ENCODE measurements at places on chromosomes 12 and 14.
A peak's percentile ranks its signal among the peaks of the same experiment; 100 is the strongest.

DNA sequence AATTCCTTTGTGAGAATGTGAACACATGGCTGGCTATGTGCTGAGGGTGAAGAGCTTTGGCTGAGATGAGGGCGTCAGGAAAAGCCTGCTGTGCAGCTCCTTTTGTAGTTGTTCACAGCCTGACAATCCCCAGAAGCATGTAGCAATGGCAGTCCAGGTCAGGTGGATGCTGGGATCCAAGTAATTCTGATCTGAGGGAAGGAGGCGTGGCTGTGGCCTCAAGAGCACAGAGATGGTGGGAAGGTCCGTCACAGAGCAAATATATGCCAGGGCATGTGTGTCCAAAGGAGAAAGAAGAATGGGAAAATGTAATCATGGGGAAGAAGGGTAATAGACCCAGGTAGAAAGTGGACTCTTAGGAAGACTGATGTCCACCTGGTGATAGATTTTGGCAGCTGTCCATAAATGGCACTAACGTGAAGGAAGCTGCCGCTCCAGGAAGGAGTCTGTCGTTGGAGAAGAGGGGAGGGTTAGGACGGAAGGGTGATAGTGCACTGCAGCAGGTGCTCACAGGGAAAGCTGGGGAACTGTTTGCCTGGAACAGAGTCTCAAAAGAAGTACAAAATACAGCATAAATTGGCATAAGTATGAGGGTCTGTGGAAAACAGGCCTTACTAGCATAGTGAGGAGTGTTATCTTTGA lies 13.8 kb downstream of the MGST1 start:
- no peak overlapping the region for H3K4me3 ChIP-seq
- H3K4me1 ChIP-seq = no peaks in the 10 kb centered on the region
- no peak for DNase-seq
- no peak overlapping the region for H3K27ac ChIP-seq
- no peaks in the 10 kb centered on the region for H3K36me3 ChIP-seq

- peaks cover 54% of the 10 kb centered on the region for H3K36me3 ChIP-seq
- no peaks in the 10 kb centered on the region for H3K27me3 ChIP-seq
- H3K27ac ChIP-seq = peak overlapping the region; percentile 92
- H3K4me3 ChIP-seq = peak overlapping the region; percentile 69
- DNase-seq = peak; percentile 93
Measured at GRCh38 chr12:124466216-124467128, 100.9 kb downstream of the NCOR2 start.

- no peak overlapping the region for H3K27ac ChIP-seq
- no peaks in the 10 kb centered on the region for H3K27me3 ChIP-seq
- no peaks in the 10 kb centered on the region for H3K36me3 ChIP-seq
- H3K4me3 ChIP-seq = no peak overlapping the region
- no peak for DNase-seq
- H3K4me1 ChIP-seq = peaks cover 46% of the 10 kb centered on the region
Measured at GRCh38 chr12:110694330-110694901, 5.5 kb upstream of the HVCN1 start.

- H3K27me3 ChIP-seq = no peaks in the 10 kb centered on the region
- no peak for DNase-seq
- no peak overlapping the region for H3K27ac ChIP-seq
- no peaks in the 10 kb centered on the region for H3K4me1 ChIP-seq
- H3K4me3 ChIP-seq = no peak overlapping the region
- no peaks in the 10 kb centered on the region for H3K36me3 ChIP-seq
Measured at GRCh38 chr12:43571885-43572284, 19.9 kb upstream of the ADAMTS20 start.

GRCh38 chr14:47257013-47257412 lies 418.4 kb downstream of the MDGA2 start:
- H3K27me3 ChIP-seq = no peaks in the 10 kb centered on the region
- no peaks in the 10 kb centered on the region for H3K36me3 ChIP-seq
- H3K4me3 ChIP-seq = no peak overlapping the region
- H3K27ac ChIP-seq = no peak overlapping the region

DNA sequence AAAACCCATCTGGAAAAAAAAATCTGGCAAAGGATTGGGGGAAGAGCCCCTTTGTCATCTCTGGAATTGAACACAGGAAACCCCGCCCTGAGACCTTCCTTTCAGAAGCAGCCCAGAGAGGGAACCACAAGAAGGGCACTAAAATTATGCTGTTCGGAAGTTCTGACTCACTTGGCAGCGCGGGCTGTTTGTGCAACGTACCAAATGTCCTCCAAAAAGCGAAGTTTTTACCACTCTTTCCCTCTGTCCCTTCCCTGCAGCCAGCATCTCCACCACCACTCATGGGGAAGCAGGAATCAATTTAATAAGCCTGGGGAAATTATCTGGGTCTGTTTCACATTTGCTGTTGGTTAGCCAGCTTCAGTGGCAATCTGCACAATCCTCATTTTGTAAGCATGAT lies 3.2 kb upstream of the SYNE3 start:
- peak overlapping the region; percentile 66 for H3K4me3 ChIP-seq
- H3K36me3 ChIP-seq = peaks cover 19% of the 10 kb centered on the region
- H3K4me1 ChIP-seq = peaks cover 78% of the 10 kb centered on the region
- no peaks in the 10 kb centered on the region for H3K27me3 ChIP-seq
- peak; percentile 86 for DNase-seq

DNA sequence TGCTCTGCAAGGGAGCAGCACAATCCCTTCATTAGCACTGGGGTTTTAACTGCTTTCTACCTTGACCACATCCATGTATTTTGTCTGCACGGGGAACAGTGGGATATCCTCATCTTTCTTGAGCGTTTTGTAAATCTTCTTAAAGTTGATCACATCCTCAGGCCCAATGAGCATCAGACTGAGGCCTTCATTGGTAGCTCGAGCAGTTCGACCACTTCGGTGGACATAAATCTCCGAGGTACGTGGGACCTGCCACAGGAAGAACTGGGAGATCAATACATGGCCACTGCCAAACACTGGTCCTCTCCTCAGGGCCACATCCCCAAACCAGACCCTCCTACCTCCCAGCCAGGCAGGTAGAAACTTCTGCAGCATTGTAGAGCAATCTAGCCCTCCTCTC lies 26.1 kb downstream of the DDX24 start:
- H3K4me1 ChIP-seq = peaks cover 67% of the 10 kb centered on the region
- peak overlapping the region; percentile 37 for H3K27ac ChIP-seq
- H3K36me3 ChIP-seq = peaks cover 89% of the 10 kb centered on the region
